ENCODE measurements at places on chromosomes 7 and 10.

- DNase-seq = no peak
Observed at GRCh38 chr10:102408728-102409603, 9.6 kb downstream of the PSD start.

- no peak for DNase-seq
Observed at GRCh38 chr7:151380199-151381097, 29.4 kb downstream of the WDR86 start.

- no peak for DNase-seq
Observed at GRCh38 chr10:130636313-130636930, 500.2 kb downstream of the GLRX3 start.

DNA sequence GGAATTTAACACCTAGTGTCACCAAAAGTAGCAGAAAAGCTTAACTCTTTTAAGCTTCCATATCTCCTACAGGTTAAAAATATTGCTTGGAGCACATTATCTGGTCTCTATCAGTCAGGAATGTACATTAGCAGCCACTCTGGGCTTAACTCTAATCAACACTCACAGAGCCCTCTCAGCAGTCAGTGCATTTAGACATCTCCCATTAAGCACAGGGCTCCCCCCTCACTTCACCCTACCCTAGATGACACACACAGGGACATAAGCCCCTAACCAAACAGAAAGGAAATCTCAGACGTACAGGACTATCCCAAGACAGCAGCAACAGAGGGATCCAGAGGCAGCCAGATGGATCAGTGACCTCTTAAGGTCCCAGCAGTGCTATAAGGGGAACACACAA lies 26.4 kb downstream of the FBXW4 start:
- DNase-seq = no peak

- DNase-seq = peak; percentile 42
Observed at GRCh38 chr7:24963218-24963617, 16.8 kb downstream of the OSBPL3 start.
